Mammary epithelial cell (primary cell): ENCODE measurements at places on chromosomes 5 and 9. TPM values are rescaled to one million over a fixed set of nuclear protein-coding genes. Genes with fewer than 3 reads are reported as not detected.
A peak's percentile ranks its signal among the peaks of the same experiment; 100 is the strongest.

The GABRA6 gene
- polyA plus RNA-seq, result not detected

The PJA2 gene
- 24.2 TPM for polyA plus RNA-seq

GRCh38 chr5:90399251-90399650 lies 10.3 kb downstream of the CETN3 start:
- DNase-seq, result no peak

- no peak for DNase-seq
These were observed 224.1 kb downstream of the ACTL7B start for GRCh38 chr9:108631496-108632285.

- no peak for DNase-seq
These were observed 14.0 kb downstream of the TLX3 start for GRCh38 chr5:171323007-171323406.

GRCh38 chr5:18314192-18314778 lies 680.0 kb downstream of the TAF11L14 start:
- DNase-seq, result no peak

The SCGB3A1 gene
- not detected for polyA plus RNA-seq

DNA sequence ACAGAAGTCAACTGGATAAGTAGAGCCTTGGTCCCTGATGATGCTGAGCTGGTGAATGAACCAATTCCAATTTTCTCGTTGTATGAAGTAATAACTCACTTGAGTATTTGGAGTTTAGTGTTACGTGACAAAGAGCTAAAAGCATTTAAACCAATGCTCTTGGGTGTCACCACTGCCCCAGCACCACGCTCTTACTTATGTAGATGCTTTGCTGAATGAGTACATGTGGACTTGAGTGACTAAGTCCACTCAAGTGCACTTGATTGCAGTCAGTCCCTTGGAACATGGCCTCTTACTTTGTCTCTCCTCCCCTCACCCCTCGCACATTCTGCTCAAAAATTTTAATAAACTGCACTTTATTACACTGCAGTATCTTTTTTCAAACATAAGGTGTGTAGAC lies 184.0 kb downstream of the MAN2A1 start:
- DNase-seq, result no peak

DNA sequence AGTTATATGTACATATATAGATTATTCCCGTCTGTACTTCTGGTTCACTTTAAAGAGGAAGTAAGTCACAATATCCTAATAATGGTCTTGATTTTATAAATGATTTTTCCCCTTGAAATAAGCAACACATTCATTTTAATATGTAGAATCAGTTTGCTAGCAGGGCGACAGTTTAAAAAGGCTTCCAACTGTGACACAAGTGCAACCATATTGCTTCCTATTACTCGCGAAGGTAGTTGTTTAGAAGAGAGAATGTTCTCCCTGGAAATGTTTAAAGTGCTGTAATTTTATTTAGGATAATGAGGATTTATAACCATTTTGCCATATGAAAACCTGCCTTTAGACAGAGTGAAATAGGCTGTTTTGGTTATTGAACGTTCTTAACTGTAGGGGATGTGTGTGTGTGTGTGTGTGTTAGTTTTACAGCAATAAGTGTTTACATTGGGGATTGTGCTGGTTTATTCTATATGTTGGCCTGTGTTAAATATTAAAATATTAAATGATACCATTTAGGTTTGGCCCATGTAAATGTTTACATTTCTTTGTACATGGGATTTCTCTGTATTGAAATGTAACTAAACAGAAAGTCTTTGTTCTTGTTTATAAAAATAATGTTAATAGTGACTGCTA lies 138.3 kb downstream of the PBX3 start:
- DNase-seq, result no peak

GRCh38 chr5:56986626-56986947 lies 34.7 kb upstream of the MIER3 start:
- DNase-seq, result peak; percentile 5

The GRIN1 gene
- 0.02 TPM for polyA plus RNA-seq

GRCh38 chr9:133664173-133665050 lies 28.2 kb downstream of the DBH start:
- DNase-seq, result no peak

The IL4 gene
- polyA plus RNA-seq, result not detected

DNA sequence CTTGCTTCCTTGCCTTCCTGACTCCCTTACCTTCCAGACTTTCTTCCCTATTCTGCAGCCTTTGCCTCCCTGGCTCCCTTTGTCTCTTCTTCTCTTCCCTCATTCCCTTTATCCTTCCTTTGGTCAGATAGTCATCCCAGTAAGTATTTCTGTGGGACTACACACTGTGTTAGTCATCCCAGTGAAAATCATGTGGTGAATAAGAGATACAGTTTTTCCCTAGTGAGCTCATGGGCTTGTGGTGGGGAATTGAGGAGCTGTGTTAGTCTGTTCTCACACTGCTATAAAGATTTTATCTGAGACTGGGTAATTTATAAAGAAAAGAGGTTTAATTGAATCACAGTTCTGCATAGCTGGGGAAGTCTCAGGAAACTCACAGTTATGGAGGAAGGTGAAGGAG lies 109.8 kb upstream of the EDIL3 start:
- peak; percentile 90 for DNase-seq

- DNase-seq, result peak; percentile 30
These were observed 30.3 kb downstream of the TYRP1 start for GRCh38 chr9:12723409-12724028.

DNA sequence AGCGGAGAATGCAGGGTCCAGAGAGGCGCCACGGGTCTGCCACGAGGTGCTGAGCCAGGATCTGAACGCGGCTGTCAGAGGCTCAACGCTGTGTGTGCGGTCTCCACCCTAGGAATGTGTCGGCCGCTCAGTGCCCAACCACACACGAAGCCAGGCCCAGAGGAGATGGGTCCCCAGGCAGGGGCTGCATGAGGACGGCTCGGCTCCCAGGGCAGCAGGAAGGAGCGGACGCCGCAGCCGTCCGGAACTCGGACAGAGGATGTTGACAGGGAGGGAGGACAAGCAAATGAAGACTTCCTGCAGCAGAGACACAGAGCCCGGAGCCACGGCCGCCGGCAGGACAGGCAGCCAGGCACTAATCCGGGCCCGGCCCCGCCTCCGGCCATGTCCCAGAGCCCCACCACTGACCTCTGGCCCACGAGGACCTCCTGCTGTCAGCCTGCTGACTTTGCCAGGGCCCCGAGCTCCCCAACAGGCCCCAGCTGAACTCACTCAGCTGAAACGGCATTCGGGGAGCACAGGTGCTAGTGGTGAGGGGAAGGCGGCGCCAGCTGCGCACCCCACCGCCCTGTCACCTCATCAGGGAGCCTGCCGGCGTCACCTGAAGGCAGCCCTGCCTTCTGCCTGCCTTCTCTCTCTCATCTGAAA lies 12.7 kb downstream of the VAV2 start:
- DNase-seq, result no peak
